CD4-positive, alpha-beta T cell treated with Interleukin-21 for 1 hour (primary cell): ENCODE measurements at places on chromosomes 5 and 9.

DNA sequence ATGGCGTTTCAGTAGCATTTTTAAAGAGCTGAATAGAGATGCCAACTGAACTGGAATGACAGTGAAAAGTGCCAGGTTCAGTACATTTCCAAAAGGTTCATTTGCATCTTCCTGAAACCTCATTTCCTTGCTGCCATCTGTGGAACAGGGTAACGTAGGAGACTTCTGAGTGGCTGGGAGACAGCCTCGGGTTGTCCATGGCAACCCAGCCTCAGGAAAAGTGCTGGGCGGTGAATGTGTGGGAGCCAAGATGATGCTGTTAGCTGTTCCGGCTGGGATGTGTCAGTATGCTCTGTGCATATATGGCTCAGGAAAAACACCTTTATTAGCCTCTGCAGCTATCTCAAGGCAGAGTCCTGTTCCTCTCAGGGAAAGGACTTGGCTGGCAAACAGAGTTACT, 87.5 kb downstream of the KLHL3 start:
- no peak for DNase-seq

GRCh38 chr9:20646656-20647055, 24.4 kb upstream of the MLLT3 start:
- DNase-seq: no peak

- no peak for DNase-seq
Measured at GRCh38 chr5:177364159-177364962, 6.6 kb downstream of the RGS14 start.

GRCh38 chr5:171629628-171630349, 155.8 kb upstream of the SMIM23 start:
- DNase-seq: no peak

GRCh38 chr9:133420392-133420827, 1.8 kb upstream of the ADAMTS13 start:
- DNase-seq: peak; percentile 43

GRCh38 chr5:160317434-160317833, 5.1 kb upstream of the CCNJL start:
- DNase-seq: no peak

DNA sequence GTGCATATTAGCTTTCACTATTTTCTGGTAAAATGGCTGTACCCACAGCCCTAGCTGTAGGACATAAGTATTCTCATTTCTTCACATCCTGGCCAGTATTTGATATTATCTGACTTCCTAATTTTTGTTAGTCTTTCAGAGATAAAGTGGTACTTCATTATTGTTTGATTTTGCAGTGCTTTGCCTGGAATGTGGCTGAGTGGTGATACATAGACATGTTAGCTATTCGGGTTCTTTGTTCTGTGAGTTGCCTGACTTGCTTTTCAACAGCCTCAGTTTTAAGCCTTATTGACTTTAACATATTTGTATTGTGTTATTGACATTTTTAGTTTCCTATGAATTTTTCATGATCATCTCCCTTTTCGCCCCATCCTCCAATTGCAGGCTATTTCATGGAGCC, 161.1 kb downstream of the GABBR2 start:
- no peak for DNase-seq

DNA sequence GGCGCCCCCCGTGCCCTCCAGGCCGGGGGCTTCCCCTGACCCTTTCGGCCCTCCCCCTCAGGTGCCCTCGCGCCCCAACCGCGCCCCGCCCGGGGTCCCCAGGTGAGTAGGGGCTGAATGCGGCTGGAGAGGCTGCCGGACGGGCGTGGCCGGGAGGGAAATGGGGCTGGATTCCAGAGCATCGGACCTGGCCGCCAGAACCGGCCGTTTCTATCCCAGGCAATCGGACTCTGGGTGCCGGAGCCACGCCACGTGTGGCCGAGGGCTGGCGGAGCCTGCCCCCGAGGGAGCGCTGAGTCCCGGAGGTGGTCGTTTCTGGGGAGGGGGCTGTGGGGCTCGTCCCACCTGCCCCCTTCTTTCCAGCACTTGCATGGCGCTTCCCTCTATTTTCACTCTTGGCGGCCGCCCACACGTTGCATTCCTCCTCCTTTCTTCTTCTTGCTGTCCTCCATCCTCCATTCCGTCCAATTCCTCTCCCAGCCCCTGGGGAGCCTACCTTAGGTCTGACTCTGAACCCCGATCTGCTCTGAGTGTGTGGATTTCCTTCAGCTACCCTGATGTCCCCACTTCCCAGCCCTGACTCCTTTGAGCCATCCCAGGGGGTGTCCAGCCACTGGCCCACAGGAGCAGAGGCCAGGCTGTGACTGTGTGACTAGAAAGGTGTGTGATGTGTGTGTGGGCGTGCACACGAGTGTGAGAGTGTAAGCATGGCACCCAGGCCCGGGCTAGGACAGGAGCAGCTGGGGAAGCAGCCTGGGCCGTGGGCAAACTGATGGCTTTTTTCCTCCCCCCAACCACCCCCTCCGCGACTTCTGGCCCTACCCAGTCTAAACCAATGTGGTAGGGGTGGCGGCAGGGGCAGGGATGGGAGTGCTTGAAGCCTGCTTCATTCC, 24.7 kb downstream of the GOLGA2 start:
- DNase-seq: no peak

DNA sequence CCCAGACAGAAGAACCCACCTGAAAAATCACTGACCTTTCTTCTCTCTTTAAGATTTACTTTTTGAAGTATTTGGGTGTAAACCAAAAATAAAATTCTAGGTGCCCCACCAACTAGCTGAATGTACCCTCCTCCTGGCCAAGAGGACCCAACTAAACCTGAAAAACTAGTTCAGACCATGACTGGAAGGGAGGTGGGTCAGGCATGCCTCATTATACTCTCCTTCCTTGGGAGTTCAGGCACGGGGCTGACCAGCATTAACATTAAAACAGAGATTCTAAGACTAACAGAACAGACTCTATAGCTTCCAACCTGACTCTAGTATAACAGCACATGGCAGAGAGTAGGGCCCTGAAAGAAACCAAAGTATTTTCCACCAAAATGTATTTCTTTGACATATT, 61.4 kb downstream of the CERT1 start:
- DNase-seq: no peak

GRCh38 chr5:169494383-169494935, 89.1 kb upstream of the SPDL1 start:
- no peak for DNase-seq

GRCh38 chr5:166369346-166369745, 1922.1 kb upstream of the WWC1 start:
- no peak for DNase-seq

DNA sequence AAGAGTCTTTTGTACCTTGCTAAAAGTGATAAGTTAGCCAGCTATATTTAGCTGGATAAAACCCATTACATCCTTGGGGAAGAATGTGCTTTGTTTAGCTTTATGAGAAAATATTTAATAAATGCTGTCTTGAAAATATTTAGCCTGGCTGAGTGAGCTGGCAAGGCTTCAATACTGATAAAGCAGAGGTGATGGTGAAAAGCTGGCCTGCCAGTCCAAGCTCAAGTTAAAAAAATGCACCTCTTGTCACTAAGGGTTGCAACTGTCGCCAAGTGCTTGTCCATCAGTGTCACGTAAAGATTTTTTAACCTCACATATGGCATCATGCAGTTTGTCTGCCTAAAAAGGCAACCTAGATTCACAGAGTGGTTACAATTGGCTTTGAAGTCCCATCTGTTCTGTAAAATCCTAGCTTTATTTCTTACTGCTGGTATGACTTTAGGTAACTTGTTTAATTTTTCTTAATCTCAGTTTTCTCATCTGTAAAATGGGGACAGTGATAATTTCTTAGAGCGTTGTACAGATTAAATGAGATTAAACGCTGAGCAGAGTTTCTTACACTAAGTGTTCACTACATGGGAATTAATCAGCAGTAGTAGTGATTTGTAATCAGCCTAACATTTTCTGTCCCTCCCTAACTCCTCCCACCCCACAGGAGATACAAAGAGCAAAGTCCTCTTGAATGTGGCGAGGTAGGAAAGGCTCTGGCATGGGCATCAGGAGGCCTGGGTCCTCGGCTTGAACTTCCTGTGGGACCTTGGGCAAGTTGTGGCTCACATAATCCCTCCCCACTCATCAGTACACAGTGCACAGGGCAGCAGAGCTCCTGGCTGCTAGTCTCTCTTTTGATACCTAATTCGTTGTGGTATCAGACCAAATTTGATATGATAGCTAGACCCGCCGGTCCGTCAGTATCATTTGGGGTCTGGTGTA, 48.7 kb downstream of the PIK3R1 start:
- DNase-seq: no peak

DNA sequence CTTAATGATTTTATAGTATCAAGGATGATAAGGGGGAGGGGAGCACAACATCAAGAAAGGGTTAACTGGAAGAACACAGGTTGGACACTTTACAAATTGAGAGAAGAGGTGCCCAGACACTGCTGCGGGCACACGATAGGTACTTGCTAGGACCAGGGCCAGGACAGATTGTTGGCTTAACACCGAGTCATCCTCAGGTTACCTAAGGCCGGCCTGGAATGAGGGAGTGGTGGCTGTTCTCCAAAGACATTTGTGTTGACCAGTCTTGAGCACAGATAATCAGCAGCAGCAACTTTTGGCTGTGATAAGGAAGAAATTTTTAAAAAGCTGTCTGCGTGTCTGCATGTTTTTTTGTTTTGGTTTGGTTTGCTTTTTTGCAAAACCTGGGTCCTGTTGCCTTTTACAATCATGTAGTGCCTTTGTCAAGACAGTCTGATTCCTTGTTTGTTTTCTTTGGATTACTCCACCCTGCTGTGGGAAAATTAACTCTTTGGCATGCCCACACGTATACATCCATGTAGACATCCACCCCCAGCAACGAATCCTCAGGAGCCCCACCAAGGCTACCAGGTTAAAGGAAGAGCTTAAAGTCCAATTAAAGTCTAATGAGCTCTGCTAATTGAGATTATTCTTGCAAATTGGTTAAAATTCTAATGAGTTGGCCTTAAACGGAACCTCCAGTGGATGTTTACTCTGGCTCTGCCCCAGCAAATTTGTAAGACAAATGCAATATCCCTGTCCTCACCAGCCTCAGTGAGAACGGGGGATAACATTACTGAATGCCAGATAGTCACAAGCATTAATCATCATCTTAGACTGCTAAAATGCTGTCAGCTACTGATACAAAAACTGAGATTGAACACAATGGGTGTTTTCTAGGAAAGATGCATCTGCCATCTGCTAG, 382.3 kb downstream of the ACTL7B start:
- no peak for DNase-seq

- no peak for DNase-seq
Measured at GRCh38 chr5:142670804-142671203, 15.1 kb downstream of the FGF1 start.

GRCh38 chr5:88245241-88245892, 23.3 kb downstream of the TMEM161B start:
- no peak for DNase-seq

GRCh38 chr5:152511531-152512132, 106.6 kb upstream of the NMUR2 start:
- no peak for DNase-seq

GRCh38 chr5:93594591-93595419, 11.8 kb downstream of the NR2F1 start:
- DNase-seq: no peak

- DNase-seq: no peak
Measured at GRCh38 chr5:6384856-6385255, 6.5 kb upstream of the MED10 start.

GRCh38 chr5:99721506-99721905, 792.7 kb upstream of the CHD1 start:
- DNase-seq: no peak

DNA sequence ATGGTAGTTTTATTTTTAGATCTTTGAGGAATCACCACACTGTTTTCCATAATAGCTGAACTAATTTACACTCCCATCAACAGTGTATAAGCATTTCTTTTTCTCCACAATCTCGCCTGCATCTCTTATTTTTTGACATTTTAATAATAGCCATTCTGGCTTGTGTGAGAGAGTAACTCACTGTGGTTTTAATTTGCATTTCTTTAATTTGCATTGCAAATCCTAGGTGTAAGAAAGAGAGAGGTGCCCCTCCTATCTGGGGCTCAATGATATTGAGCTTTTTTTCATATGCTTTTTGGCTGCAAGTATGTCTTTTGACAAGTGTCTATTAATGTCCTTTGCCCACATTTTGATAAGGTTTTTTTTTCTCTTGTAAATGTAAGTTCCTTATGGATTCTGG, 106.3 kb upstream of the SLC27A6 start:
- no peak for DNase-seq

- no peak for DNase-seq
Measured at GRCh38 chr5:164148292-164148691, 642.9 kb downstream of the MAT2B start.

DNA sequence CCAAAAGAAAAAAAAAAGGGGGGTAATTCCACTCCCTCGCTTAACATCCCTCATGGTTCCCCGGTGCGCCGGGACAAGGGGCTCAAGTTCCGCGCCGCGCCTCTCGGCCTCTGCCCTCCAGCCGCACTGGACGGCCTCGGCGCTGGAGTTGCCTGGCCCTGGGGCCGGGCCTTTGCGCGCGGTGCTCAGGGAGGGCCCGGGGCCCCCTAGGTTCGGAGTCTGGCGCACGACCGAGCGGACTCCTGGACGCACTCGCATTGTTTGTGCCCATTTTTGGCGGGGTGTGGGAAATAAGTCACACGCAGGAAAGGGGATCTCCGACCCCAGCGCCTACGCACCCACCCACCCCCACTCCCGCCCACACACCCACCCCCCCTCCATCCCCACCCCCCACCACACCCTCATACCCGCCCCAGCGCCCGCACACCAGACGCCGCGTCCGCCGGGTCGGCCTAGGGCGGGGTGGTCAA, 381 bp downstream of the MED22 start:
- DNase-seq: peak; percentile 68

DNA sequence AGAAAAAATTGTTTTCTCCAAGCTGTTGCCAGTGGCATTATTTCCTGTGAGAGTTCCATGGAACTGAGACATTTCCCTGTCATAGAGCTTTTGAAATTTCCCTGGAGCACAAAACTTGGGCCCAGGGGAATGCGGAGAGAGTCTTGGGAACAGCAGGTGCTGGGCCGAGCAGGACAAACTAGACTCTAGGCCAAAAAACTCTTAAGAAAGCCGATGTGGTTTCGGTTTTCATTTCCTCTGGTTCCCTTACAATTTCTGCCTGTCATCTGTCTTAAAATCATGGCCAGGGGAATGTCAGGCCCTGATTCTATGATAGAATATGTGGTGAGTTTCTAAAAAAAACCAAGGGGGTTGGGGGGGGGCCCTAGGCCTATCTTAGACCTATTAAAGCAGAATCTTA, 4.6 kb downstream of the SLC35A4 start:
- DNase-seq: peak; percentile 47

GRCh38 chr9:38393128-38393796, 760 bp downstream of the ALDH1B1 start:
- no peak for DNase-seq

- DNase-seq: no peak
Measured at GRCh38 chr9:107733523-107733894, 243.9 kb upstream of the KLF4 start.

DNA sequence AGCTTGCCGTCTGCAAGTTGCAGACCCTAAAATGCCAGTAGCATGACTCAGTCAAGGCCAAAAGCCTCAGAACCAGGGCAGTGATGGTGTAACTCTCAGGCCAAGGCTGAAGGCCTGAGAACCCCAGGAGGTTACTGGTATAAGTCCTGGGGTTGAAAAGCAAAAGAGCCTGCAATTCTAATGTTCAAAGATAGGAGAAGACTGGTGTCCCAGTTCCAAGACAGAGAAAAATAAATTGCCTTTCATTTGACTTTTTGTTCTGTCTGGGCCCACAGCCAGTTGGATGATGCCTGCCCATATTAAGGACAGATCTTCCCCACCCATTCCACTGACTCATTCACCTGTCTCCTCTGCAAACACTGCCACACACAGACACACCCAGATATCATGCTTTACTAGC, 673.2 kb downstream of the CDH18 start:
- DNase-seq: no peak
